ENCODE measurements at places on chromosomes 4 and X. TPM values are rescaled to one million over a fixed set of nuclear protein-coding genes. Genes with fewer than 3 reads are reported as not detected.

The SOWAHB gene
- 0.82 TPM for total RNA-seq

The LRRC66 gene
- total RNA-seq = 1.1 TPM

The DNAAF6 gene
- not detected for total RNA-seq

The SHROOM4 gene
- total RNA-seq = 10.2 TPM

The PLS3 gene
- total RNA-seq = 133 TPM

The GAGE1 gene
- not detected for total RNA-seq

The SNCA gene
- 17.7 TPM for total RNA-seq

The CT45A5 gene
- total RNA-seq = not detected

The AFF1 gene
- total RNA-seq = 41.1 TPM

The TNMD gene
- 3.4 TPM for total RNA-seq

The MAGEC2 gene
- not detected for total RNA-seq

The NIPAL1 gene
- total RNA-seq = 6.9 TPM

The AWAT2 gene
- total RNA-seq = not detected

The IL15 gene
- 9.1 TPM for total RNA-seq

The JCHAIN gene
- 1.0 TPM for total RNA-seq

The C4orf54 gene
- total RNA-seq = 243 TPM

The DMD gene
- total RNA-seq = 304 TPM

The NDST4 gene
- total RNA-seq = 1.3 TPM

The TMEM154 gene
- 12.6 TPM for total RNA-seq

The HSPA4L gene
- 11.8 TPM for total RNA-seq

The BEND2 gene
- not detected for total RNA-seq

The BMX gene
- 3.4 TPM for total RNA-seq

The SH2D1A gene
- total RNA-seq = 0.41 TPM

The IL1RAPL1 gene
- total RNA-seq = 4.8 TPM

The C4orf50 gene
- 0.10 TPM for total RNA-seq

The GAGE12J gene
- not detected for total RNA-seq

The SHROOM3 gene
- total RNA-seq = 17.5 TPM

The PDCL2 gene
- not detected for total RNA-seq

The GPR34 gene
- 2.7 TPM for total RNA-seq

The TRO gene
- total RNA-seq = 47.0 TPM

The NKX3-2 gene
- 1.4 TPM for total RNA-seq

The LUZP4 gene
- total RNA-seq = not detected

The ADH1A gene
- total RNA-seq = not detected

The RHOH gene
- total RNA-seq = 0.62 TPM

The RAB39B gene
- 0.51 TPM for total RNA-seq

The NAP1L5 gene
- 8.6 TPM for total RNA-seq

The EBP gene
- 22.8 TPM for total RNA-seq

The NRK gene
- total RNA-seq = 256 TPM

Measured in tongue (tissue), 3 donors.